ENCODE measurements at places on chromosomes 4 and X.
A peak's percentile ranks its signal among the peaks of the same experiment; 100 is the strongest.

DNA sequence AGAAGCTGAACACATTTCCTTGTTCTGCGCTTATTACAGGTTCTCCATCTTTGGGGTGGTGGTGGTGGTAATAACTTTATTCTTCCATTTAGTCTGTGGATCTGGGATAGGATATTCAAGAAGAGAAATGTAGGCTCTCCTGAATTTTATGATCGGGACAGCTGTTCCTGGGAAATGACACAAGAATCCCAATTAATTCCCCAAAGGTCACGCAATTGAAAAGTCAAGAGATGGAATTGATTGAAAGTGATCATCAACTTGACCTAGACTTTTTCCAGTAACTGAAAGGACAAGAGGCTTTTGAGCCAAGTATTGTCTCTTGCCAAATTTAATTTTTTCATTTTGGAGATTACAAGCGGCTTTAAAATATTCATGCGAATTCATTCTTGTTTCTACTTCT is 98.7 kb upstream of the CBLL2 start:
- no peak for DNase-seq

- DNase-seq, result peak; percentile 42
Measured at GRCh38 chr4:151887031-151887815, 126.4 kb upstream of the GATB start.

GRCh38 chr4:181877329-181877848 is 365.8 kb upstream of the TENM3 start:
- DNase-seq, result no peak

- DNase-seq, result no peak
Measured at GRCh38 chrX:124518885-124519284, 172.5 kb downstream of the SH2D1A start.

- peak; percentile 62 for DNase-seq
Measured at GRCh38 chr4:20251796-20252655, at the start of gene SLIT2. Gene SLIT2 (plus strand): TSS chr4:20251905. CDS start chr4:20253816, 1,911 bp downstream.

- no peak for DNase-seq
Measured at GRCh38 chrX:112164420-112164819, 81.8 kb upstream of the TRPC5 start.

- no peak for DNase-seq
Measured at GRCh38 chr4:39516407-39516966, 10.8 kb downstream of the UGDH start.

DNA sequence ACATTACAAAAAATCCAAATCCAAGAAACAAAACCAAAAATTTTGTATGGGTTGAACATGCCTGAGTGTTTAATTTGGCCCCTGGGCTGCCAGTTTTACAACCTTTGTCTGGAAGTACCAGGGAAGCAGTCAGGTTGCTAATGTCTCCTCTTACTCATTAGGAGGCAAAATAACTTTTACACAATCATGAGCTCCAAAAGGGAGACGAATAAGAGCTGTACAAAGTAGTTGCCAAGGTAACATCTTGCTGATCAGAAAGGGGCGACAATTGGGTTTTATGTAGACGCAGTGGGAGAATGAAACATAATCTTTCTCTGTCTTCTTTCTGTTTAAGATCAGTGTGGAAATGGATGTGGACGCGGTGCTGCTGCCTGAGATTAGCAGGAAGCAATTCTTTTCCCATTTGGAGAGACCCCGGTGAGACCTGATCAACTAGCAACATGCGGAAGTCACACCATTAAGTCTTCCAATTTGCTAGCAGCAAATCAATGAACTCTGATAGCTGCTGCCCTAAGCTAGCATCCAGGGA is 90.7 kb upstream of the IGFBP7 start:
- DNase-seq, result no peak

DNA sequence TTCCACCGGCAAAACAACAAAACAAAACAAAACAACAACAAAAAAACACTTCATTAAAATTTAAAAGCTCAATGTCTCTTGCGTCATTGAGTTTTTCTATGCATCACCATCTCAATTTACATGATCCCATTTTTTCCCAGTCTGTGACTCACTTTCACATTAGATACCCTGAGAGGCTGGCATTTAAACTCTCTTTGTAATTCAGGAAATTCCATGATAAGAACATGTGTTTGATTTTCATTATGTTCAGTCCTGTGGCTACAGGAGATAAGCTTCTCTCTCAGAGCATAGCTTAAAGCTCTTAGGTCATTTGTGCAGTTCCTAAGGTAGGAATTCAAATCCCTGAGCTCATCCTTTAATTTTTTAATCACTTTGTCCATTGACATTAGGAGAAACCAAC is 104.6 kb downstream of the NBDY start:
- no peak for DNase-seq

- no peak for DNase-seq
Measured at GRCh38 chr4:52877694-52878093, 15.6 kb downstream of the RASL11B start.

DNA sequence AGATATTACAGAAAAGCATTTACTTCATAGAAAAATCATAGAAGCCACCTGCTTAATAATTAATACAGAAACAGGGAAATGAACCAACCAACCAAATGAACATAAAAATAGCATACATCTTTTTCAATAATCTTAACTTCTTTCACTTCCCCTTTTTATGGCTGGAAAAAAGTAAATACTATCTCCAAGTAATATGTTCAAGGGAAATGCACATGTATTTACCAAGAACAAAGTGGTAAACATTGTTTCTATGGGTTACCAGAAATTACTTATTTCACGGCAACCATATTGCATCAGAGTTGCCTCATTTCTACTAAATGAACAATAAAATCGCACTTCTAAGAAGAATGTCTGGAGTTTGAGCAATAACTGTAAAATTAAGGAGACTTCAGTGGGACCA is 321.3 kb downstream of the TMA16 start:
- DNase-seq, result no peak

GRCh38 chrX:46754036-46754435 is 4.9 kb downstream of the SLC9A7 start:
- peak; percentile 43 for DNase-seq

- peak; percentile 27 for DNase-seq
Measured at GRCh38 chr4:48896845-48897244, 9.7 kb downstream of the OCIAD2 start.

DNA sequence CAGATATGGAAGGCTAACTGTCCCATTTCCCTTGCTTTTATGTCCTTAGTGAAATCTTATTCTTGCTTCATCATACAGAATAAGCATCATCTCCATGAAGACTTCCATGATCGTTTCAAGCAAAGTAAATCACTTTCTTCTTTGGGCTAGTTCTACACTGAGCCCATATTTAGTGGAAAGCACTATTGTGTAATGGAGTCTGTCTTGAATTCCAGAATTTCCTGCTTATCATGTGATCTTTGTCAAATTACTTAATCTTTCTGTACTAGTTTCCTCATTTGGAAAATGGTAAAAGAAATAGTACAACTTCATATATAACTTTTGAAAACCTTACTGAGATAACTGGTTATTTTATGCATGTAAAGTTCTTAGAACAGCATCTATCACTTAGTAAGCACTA is 7.6 kb downstream of the ANAPC10 start:
- no peak for DNase-seq

DNA sequence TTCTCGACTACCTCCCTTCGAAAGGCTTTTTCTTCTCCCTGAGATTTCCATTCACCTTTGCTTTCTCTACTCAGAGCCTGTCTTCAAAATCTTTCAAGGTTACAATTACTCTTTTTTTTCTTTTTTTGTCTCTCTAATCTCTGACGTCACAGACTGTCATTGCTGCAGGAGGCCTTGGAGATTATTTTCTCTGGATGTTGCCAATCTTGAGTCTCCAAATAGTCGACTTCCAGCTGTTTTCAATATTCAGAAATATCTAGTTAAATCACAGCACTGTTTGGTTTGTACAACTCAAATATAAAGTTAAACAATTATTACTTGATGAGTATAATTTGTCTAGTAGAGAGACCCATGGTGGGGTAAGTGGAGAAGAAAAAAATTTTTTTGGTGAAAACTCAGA is 359.0 kb upstream of the BOD1L1 start:
- DNase-seq, result no peak

DNA sequence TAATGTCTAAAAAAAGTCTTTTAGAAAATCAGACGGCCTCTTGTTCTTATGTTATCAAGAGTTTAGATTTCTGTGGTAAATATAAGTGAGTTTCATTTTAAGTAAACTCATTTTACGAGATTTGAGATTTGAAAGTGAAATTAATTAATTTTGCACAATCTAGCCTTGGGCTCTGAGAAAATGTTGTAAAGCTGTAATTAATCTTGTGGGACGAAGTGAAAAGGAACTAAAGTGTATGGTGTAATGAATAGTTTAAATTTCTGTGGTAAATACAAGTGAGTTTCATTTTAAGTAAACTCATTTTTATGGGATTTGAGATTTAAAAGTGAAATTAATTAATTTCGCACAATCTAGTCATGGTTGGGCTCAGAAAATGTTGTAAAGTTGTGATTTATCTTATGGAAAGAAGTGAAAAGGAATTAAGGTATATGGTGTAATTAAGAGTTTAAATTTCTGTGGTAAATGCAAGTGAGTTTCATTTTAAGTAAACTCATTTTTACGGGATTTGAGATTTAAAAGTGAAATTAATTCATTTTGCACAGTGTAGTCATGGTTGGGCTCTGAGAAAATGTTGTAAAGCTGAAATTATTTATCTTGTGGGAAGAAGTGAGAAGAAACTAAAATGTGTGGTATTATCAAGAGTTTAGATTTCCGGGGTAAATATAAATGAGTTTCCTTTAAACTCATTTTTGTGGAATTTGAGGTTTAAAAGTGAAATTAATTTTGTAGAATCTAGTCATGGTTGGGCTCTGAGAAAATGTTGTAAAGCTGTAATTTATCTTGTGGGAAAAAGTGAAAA is 1.6 kb downstream of the SCML1 start:
- no peak for DNase-seq

DNA sequence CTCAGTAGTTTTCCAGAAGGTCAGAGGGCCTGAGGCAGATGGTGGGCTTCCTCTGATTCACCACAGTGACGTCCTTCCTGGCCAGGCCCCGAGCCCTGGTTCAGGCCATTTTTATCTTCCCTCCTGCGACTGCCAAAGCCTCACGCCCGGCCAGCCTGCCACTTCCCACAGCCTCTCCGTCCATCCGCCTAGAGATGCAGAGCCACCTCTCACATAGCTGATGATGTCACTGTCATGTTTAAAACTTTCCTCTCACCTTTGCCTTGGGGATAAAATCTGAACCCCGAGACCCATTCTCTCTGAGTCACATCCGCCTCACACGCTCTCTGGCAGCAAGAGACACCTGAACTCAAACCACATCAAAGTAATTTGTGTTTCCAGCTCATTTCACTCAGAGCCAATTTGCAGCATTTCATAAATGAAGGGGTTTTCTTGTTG is 175.3 kb downstream of the QDPR start:
- DNase-seq, result no peak

GRCh38 chrX:24099394-24099793 is 44.6 kb downstream of the EIF2S3 start:
- DNase-seq, result no peak

DNA sequence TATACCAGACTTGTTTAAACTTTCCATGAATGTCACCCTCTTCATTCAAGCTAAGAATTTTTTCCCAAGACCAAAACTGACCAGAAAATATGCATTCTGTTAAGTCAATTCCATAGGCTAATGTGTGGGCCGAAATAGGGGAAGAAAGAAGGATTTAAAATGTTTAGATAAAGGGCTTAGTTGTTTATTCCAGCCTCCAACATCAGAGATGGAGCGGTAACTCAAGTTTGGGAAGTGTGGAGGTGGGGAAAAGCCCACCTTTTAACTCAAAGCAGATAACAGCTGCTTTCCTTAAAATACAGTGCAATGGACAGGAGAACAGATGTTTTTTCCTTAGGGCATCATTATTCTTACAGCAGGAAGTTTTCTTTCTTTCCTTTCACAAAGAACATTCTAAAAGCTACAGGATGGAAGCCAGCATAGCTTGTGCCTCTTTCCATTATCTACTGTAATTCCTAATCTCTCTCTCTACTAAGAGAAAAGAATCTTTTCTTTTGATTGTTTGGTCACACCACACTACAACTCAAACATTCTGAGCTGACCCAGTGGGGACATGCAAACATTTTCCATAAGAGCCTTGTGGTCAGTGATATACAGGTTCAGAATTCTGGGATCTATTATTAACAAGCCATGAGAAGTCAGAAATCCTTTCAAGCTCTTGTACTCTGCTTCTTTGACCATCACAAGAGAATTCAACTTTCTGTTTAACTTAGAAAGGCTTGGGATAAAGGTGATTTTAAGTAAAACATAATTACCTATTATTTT is 101.6 kb downstream of the PDE5A start:
- DNase-seq, result no peak

GRCh38 chrX:53440621-53441517 is 6.7 kb upstream of the HSD17B10 start:
- DNase-seq, result peak; percentile 59

- DNase-seq, result peak; percentile 94
Measured at GRCh38 chrX:107674480-107675364, 46.4 kb downstream of the PRPS1 start.

- no peak for DNase-seq
Measured at GRCh38 chr4:113316879-113317278, 267.4 kb downstream of the ANK2 start.

- no peak for DNase-seq
Measured at GRCh38 chr4:40507977-40508376, 121.7 kb downstream of the RBM47 start.

- DNase-seq, result peak; percentile 56
Measured at GRCh38 chr4:165222651-165222994, 15.3 kb downstream of the KLHL2 start.

GRCh38 chr4:16140879-16141249 is 57.0 kb upstream of the PROM1 start:
- no peak for DNase-seq

DNA sequence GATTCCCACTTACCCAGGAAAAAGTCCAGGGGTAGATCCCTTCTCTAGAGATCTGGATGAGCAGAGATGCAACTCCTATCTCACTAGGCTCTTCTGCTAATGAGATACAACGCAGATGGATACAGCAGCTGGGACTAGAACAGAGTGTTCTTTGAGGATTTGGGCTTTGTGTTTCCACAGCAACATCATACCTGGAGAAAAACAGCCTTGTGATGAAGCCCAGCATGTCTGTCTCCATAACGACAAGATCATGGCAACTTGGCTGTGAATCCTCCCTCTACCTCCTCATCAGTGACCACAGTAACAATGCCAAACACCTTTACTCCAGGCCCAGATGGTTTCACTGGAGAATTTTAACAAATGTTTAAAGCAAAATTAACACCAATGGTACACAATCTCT is 80.1 kb downstream of the RCHY1 start:
- no peak for DNase-seq

DNA sequence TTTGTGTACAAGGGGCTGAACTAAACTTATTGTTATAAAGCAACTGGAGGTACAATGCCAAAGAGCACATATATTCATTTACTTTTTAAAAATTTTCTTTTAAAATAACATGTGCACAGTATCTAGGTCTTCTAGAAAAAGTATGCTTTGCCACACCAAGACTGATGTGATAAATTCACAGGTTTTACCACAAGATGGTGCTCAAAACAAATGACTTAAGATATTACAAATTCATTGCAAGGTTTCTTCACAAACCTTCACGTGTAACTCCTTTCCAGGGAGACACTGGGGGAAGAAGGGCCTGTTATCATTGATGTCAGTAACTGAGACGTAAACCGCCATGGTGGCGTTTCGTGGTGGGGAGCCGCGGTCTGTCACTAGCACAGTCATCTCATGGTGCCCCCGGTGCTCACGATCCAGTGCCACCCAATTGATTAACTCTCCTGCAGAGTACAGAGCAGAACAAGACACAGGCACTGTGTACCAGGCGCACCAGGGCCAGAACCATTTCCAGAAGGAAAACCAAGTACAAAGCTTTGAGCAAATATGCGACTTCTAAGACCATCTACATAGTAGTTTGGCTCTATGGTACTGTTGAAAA is 162.2 kb downstream of the DCHS2 start:
- DNase-seq, result peak; percentile 27

- DNase-seq, result no peak
Measured at GRCh38 chrX:46782034-46782433, 23.1 kb upstream of the SLC9A7 start.
